ENCODE measurements at places on chromosomes 12 and 14.

DNA sequence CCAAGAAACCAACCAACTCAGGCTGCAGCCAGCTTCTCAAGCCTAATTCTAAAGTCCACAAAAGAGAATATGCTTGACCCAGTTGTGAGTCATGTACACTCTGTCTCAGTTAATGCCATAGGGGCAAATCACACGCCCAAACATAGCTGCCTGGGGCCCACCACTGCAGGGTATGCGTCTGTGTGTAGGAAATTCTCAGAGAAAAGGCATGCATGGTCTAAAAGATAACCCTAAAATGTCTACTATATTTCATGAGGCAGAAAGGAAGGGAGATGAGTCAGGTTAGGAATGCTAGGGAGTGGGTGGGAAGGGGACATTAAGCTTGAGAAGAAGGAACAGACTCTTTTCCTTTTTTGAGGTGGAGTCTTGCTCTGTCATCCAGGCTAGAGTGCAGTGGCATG, 22.3 kb upstream of the SPTLC2 start:
- DNase-seq: no peak

DNA sequence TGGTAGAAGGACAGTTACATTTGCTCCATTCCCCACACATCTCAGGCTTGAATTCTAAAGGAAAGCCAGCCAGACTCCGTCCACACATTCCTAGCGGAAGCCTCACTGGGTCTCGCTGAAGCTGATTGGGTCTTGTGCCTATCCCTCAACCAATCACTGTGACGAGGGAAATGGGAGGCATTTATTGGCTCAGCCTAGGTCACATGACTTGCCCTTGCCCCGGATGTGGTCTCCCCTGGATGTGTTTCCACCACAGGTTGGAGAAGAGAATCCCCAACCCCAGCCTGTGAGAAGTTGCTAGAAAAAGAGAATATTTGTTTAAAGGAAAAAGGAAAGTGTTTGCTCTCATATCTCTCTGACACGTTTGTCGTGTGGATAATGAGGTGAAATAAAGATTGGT, 93.4 kb downstream of the C12orf75 start:
- no peak for DNase-seq

GRCh38 chr14:20179880-20180279, 10.8 kb upstream of the OR11G2 start:
- no peak for DNase-seq

GRCh38 chr14:68257969-68258368, 438.4 kb downstream of the RAD51B start:
- DNase-seq: no peak

DNA sequence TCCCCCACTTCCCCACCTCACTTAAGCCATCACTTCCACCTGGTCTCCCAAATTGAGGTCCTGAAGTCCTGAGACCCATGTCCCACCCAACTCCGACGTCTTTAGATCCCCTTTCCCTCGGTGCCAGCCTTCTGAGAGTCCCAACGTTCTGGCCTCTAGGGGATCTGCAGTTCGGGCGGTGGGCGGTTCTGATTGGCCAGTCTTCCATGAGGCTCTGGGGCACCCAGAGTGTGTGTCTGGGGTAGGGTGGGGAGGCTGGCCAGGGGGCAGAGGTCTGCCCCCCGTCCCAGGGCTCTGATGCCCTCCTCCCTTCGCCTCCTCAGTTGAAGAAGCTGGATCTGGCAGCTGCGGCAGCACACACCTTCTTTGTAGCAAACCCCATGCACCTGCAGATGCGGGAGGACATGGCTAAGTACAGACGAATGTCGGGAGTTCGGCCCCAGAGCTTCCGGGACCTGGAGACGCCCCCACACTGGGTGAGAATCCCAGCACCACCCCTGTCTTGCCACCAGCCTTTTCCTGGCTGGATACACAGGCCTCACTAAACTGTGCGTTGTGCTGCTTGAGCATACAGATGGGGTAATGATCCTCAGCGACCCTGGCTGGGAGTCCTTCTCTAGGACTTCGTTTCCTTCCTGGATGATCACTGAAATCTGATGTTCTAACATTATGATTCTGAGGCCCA, 1.5 kb downstream of the P3H3 start:
- no peak for DNase-seq

- no peak for DNase-seq
Observed at GRCh38 chr12:12897302-12897701, 5.9 kb downstream of the GPRC5A start.

- DNase-seq: no peak
Observed at GRCh38 chr14:74400919-74401503, 25.0 kb downstream of the SYNDIG1L start.

- DNase-seq: no peak
Observed at GRCh38 chr12:464484-465267, 4.9 kb downstream of the B4GALNT3 start.

- DNase-seq: no peak
Observed at GRCh38 chr12:59382282-59383078, 213.3 kb upstream of the SLC16A7 start.

- no peak for DNase-seq
Observed at GRCh38 chr14:95811813-95812212, 64.8 kb upstream of the TUNAR start.

DNA sequence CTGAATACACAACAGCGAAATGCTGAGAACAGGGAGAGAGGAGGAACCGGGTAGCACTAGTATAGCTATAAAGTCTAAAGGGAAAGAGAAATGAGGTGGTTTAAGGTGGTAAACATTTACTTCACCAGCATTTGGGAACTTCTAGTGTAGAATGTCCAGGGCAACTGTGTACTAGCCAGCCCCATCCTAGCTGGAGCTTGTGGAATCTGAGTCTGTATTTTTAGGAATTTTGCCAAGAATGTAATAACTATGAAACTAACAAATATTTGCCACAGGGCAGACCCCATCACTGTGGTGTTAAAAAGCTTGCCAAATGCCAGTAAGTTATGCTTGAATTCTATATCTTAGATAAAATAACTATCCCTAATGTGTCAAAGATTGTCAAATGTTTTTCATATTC, 398.9 kb upstream of the MIS18BP1 start:
- DNase-seq: no peak

GRCh38 chr12:26719852-26720251, 113.1 kb downstream of the ITPR2 start:
- DNase-seq: no peak

DNA sequence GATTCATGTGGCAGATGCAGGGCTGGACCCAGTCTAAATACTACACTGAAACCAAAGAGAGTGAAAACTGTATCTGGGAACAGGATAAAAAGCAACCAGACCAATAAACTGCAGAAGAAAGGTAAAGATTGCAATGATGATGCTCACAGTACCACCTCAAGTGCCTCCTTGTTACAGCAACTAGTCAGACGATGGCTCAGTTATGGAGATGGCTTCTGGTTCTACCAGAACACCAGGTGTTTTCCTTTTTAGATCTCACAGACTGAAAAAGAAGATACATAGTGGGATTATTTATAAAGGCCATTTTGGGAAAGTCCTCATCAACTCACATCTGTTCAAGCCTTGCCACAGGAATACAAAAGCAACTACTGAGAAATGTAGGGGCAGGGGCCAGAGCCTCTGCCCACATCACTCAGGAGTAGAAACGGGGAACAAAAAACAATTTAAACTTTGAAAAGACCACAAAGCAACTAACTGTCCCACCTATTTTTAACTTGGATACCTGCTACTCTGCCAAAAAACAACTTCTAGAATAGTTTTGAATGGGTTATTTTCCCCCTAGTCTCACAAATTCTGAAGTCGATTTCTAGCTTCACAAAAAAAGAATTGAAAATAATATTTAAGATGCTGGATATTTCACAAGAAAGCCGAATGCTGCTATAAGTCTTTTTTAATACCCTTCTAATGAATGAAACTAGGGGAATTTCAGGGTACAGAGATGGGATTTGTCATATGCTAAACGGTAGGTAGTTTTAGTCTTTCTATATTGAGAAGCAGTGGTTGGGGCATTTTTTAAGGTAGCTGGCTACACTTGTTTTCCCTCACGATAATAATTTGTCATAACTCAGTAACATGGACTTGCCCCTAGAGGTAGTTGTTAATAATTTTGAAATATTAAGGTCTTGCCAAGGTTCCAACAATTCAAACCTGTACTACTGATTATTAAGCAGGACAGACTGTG, 197.2 kb upstream of the TMPO start:
- no peak for DNase-seq

- DNase-seq: no peak
Observed at GRCh38 chr12:97535582-97535981, 73.0 kb downstream of the RMST start.

DNA sequence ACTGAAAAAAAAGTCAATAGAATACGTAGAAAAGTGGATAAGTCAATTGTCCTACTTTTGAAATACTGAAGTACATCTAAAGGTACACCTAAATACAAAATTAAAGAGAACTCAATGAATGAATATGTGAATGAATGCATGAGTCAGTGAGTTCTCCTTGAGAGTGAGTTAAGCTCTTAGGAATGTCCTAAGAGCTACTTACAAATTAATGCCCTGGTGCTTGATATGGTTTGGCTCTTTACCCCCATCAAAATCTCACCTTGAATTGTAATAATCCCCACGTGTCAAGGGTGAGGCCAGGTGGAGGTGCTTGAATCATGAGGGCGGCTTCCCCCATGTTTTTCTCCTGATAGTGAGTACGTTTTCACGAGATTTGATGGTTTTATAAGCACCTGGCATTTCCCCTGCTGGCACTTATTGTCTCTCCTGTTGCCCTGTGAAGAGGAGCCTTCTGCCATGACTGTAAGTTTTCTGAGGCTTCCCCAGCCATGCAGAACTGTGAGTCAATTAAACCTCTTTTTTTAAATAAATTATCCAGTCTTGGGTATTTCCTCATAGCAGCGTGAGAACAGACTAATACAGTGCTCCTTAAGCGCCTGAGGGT, 192.2 kb upstream of the ARHGAP5 start:
- DNase-seq: no peak

GRCh38 chr14:54697803-54698202, 130.9 kb downstream of the SAMD4A start:
- DNase-seq: no peak

GRCh38 chr14:90388982-90389381, 7.8 kb upstream of the CALM1 start:
- DNase-seq: no peak

DNA sequence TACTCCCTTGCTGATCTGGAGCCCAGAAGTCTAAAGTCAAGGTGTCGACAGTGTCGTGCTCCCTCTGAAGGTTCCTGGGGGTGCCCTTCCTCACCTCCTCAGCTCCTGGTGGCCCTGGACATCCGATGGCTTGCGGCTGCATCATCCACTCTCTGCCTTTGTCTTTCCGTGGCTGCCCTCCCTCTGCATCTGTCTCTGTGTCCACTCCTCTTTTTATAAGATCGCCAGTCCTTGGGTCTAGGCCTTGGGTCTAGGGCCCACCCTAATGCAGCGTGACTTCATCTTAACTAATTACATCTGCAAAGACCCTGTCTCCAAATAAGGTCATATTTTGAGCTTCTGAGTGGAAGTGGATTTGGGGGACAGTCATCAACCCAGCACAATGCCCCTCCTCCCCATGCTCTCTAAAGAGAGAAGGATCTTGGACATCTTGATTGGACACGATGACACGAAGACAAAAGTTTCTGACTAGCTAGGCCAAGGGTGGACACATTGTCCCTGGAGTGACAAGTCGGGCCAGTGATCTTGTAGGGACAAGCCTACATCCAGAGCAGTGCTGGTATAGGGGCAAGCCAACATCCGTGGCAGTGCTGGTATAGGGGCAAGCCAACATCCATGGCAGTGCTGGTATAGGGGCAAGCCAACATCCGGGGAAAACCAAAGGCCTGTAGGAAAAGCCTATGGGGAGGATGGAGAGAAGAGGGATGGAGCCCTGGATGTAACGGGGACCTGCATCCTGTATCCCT, 93.9 kb upstream of the DIO3 start:
- DNase-seq: no peak

GRCh38 chr12:67459173-67459572, 189.4 kb upstream of the DYRK2 start:
- no peak for DNase-seq

DNA sequence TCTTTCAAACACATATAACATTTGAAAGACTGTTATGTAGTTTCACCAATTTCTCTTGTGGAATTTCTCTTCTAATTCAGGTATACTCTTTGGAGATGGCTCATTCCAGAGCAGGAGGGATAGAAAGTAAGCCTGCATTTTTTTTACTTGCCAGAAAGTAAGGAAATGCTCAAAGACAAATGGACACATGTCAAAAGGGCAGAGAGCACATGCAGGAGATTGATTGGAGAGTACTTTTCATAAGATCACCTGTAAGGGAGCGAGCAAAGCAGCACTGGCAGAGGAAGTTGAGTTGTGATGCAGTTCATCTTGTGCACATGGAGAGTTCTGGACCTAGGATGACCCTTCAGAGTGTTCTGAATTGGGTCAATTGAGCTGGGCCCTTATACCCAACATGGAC, 51.4 kb upstream of the FBXO33 start:
- DNase-seq: no peak

DNA sequence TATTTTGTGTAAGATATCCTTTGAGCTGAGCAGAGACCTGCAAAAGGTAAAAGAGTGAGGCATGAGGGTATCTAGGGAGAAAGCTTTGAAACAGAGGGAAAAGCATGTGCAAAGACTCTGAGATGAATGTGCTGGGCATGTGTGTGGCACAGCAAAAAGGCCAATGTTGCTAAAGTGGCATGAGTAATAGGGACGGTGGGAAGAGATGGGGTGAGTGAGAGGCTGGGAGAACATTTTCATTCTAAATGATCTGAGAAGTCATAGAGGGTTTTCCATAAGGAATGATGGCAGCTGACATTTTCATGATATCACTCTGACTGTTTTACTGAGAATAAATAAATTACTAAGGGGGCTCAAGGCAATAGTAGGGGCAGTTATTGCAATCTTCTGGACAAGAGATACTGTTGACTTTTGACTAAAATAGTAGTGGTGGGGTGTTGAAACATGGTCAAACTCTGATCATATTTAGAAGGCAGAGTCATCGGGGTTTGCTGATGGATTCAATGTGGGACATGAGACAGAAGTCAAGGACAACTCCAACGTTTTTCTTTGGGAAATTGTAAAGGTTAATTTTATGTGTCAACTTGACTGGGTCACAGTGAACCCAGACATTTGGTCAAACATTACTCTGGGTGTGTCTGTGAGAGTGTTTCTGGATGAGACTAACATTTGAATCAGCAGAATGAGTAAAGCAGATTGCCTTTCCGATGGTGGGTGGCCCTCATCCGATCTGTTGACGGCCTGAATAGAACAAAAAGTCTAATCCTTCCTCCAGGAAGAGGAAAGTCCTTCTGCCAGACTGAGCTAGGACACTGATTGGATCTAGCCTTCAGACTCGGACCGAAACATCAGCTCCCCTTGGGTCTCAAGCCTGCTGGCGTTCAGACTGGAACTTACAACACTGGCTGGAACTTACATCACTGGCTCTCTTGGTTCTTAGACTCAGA, 193.9 kb upstream of the PLXNC1 start:
- DNase-seq: peak; percentile 58

- DNase-seq: no peak
Observed at GRCh38 chr14:44742202-44742601, 219.5 kb downstream of the KLHL28 start.

- DNase-seq: peak; percentile 22
Observed at GRCh38 chr14:81727218-81727617, 193.6 kb upstream of the SEL1L start.

DNA sequence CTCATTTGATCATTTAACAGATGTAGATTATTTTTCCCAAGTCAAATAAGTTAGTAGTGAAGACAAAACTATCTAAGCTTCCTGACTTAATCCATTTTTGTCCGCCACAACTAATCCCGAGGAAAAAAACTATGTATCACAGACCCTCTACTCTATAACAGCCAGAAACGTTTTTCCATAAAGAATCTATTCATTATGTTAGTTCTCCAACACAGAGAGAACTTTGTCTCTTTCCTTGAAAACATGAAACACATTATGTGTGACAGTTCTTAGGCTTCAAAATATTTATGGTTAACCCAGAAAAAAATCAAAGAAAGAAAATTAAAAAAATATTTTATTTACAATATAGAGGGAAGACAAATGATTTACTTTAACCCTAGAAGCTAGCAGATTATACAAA, 100.1 kb downstream of the PLEKHG7 start:
- no peak for DNase-seq
